Stimulated activated CD8-positive, alpha-beta memory T cell treated with anti-CD3 and anti-CD28 coated beads, Interleukin-2, amount 100 ng/mL, for 1 hour (primary cell): ENCODE measurements at places on chromosomes 12 and 14.

- no peak for DNase-seq
These were observed 444.3 kb upstream of the RGS6 start for GRCh38 chr14:71487941-71488340.

- DNase-seq, result no peak
These were observed 380.3 kb downstream of the CCER1 start for GRCh38 chr12:90574676-90575075.

DNA sequence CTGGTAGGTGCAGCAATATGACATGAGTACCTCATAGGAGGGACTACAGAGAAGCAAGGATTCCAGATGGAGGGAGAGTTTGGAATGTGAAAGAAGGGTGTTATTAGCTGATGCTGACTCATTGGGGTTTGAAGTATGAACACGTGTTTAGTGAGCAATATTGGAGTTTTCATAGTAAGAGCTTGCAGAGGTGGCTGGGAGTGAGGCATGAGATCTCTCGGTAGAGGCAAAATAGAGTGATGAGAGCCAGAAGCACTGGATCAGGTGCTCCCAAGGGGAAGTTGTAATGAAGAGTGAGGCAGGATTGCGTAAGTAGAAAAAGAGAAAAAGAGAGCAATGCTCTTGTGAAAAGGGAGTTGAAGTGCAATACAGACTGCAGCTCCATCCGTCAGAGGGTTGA is 42.1 kb downstream of the MGST1 start:
- no peak for DNase-seq

GRCh38 chr12:1281683-1282366 is 290.8 kb downstream of the ERC1 start:
- DNase-seq, result no peak

- no peak for DNase-seq
These were observed 185.1 kb downstream of the AKAP6 start for GRCh38 chr14:32514236-32514635.

- DNase-seq, result no peak
These were observed 20.5 kb upstream of the TESC start for GRCh38 chr12:117119592-117120198.

GRCh38 chr14:24895243-24895583 is 154.7 kb downstream of the STXBP6 start:
- DNase-seq, result no peak

GRCh38 chr12:64733857-64734256 is 25.3 kb downstream of the GNS start:
- no peak for DNase-seq
